ENCODE measurements at places on chromosomes 12 and 14.

DNA sequence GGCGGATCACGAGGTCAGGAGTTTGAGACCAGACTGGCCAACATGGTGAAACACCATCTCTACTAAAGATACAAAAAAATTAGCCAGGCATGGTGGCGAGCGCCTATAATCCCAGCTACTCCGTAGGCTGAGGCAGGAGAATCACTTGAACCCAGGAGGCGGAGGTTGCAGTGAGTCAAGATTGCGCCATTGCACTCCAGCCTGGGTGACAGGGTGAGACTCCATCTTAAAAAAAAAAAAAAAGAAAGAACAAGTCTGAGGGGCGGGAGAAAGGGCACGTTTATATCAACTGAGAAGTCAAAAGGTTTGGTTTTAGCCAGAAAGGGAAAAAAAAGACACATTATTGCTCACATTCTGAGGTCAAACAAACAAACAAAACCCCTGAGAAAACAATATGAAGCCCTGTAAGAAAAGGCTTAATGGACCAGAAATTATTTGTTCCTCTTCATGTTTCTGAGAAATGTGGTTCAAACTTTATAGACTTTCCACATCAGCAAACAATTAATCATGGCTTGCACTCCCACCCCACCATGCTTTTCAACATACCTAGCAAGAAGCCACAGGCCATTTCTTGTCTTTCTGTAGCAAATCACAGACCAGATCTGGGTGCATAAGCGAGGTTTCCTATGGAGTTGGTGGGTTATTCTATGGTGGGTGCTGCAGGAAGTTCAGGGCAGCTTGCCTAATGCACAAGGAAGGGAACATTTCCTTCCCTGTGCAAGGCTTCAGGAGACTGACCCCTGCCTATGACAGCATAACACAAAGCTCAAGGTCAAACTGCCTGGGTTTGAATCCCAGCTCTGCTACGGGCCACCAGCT, 80.1 kb downstream of the SSPN start:
- peak; percentile 19 for DNase-seq

GRCh38 chr14:99235582-99236320, 36.2 kb downstream of the BCL11B start:
- no peak for DNase-seq

GRCh38 chr14:72450473-72451044, 443.3 kb downstream of the DPF3 start:
- no peak for DNase-seq

DNA sequence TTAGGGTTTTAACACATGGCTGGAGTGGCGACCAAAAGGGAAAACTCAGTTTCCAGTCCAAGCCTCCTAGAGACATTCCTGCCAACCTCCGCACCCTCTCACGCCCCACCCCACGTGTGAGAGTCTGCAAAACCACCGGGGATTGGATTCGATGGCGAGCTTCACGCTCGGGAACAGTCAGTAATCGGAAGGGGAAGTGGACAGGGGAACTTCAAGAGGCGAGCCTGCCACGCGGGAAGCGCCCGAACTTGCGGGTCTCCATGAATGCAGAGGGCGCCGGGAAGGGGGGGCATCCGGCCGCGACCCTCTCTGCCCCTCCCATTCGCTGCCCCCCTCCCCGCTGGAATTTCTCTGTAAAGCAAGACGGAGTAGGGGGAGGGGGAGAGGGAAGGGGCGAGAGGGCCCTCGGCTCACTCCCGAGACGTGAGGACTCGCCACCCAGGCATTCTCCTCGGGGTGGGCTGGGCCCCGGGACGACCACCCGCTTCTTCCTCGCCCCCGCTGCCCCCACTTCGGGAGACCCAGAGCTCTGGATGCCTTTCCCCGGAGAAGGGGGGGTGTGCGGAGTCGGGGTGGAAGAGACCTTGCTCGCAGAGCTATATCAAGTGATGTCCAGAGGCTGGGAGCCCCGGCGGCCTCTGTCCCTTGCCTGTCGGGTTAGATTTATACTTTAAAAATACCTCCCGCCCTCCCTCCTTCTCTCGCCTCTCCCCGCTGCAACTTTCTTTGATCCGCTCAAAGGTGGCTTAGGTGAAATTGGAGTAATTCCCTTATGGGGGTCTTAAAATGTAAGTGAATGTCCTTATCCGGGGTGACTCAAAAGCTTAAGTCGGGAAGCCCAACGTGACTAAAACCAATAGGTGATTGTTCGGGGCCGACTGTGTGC, 2.5 kb upstream of the CCND2 start:
- peak; percentile 17 for DNase-seq

DNA sequence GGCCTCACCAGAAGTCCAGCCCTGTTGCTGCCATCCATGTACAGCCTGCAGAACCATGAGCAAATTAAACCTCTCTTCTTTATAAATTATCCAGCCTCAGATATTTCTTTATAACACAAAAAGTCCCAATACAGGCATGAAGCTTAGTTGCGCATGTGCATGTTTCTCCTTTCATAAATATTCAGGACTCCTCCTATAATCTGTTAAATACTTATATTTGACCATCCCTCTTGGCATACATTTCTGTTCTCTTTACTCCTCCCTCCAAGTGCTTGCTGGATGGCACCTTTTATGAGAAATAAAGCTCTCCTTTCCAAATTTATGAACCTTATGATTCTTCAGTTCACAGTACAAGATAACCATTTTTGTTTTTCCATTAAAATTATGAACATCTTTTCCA, 20.5 kb downstream of the DAAM1 start:
- no peak for DNase-seq

GRCh38 chr14:50839048-50839447, 8.1 kb upstream of the NIN start:
- peak; percentile 45 for DNase-seq

- peak; percentile 4 for DNase-seq
Observed at GRCh38 chr12:85182699-85183098, 97.3 kb upstream of the ALX1 start.

DNA sequence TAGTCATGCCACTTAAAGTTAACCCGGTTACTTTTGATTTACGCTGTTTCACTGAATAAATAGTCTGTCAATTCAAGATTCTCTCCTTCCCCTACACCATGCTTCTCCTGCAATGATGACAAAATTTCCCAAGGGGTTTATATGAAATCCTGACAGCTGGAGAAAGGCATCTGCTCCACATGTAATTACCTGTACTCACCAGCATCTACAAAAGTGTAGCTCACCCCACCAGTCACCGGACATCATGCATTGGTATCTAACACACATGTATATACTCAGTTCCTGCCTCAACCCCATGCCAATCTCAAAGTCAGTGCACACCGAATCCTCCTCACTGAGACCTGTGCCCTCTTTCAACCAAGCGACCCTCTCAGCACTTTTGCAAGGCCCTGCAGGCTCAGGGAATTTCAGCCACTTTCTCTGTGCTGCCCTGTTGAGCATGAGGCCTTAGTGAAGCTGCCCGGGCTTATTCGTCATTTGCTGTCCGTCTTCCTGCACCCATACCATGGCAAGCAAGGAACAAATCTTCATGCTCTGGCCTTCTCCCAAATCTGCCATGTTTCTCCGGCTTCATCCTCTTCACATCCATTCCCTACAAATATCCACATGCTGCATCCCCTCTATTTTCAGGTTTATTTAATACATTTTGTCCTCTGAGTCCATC, 131.6 kb downstream of the SEC23A start:
- DNase-seq: no peak

DNA sequence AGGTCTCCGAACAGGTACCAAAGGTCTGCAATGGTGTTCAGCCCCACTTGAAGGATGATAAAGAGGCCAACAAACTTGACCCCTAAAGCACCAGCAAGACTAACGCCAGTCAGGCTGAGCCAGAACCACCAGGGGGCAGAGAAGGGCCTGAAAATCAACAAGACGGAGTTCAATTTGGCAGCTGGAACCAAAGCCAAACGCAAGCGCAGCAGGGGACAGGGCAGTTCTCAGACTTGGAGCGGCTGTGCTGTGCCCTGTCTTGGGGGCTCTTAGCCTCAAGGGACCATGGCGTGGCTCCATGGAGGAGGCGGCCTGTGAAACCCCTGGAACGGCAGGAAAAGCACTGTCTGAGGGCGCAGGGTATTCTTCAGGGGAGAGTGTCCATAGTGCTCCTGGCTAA, 19.6 kb downstream of the POMT2 start:
- DNase-seq: peak; percentile 87

GRCh38 chr14:64112867-64113678, 181.1 kb downstream of the ESR2 start:
- DNase-seq: no peak

Data from iris pigment epithelial cell (primary cell).